ENCODE measurements at places on chromosomes 6 and 20.

DNA sequence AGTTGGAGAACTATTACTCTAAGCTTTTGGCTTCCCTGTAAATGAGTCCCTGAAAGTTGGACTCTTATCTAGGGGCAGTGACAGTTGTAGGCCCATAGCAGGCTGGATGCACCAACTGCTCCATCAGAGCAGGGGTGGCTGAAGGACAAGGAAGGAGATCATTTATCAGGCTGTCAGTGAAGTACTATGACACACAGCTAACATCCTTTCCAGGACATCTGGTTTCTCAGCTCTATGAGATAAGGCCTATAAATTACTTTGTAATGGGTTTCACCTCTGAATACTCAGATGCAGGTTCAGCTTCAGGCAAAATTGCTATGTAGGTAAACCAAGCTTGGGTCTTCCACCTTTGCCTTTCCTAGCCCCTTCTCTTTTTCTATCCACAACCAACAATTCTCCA is 468.5 kb downstream of the KIF16B start:
- DNase-seq, result no peak

GRCh38 chr6:107021446-107022185 is 6.4 kb upstream of the MTRES1 start:
- no peak for DNase-seq

- no peak for DNase-seq
Observed at GRCh38 chr6:107868867-107869611, 44.9 kb upstream of the SCML4 start.

DNA sequence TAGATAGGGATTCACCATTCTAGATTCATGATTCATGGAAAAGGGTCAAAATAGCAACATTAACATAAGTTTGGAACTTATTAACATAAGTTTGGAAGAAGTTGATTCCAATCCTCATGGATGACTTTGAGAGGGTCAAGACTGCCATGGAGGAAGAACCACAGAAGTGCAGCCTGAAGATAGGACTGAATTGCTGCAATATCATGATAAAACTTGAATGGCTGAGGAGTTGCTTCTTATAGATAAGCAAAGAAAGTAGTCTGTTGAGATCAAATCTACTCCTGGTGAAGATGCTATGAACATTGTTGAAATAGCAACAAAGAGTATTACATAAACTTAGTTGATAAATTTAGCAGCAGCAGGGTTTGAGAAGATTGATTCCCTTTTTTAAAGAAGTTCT is 62.2 kb downstream of the GMDS start:
- no peak for DNase-seq

- DNase-seq, result no peak
Observed at GRCh38 chr6:26198722-26199056, 111.5 kb downstream of the HFE start.

DNA sequence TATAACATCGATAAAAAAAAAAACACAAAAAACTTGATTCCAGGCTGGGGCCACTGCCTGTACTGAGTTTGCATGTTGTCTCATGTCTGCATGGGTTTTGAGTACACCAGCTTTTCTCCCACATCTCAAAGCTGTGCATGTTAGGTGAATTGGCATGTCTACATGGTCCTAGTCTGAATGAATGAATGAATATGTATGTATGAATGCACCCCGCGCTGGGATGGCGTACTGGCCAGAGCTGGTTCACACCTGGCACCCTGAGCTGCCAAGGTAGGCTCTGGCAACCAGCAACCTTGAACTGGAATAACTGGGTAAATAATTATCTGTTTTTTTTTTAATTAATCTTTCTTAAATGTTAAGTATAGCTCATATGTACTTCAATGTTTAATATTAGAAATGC is 131.0 kb downstream of the MAN1A1 start:
- DNase-seq, result no peak

DNA sequence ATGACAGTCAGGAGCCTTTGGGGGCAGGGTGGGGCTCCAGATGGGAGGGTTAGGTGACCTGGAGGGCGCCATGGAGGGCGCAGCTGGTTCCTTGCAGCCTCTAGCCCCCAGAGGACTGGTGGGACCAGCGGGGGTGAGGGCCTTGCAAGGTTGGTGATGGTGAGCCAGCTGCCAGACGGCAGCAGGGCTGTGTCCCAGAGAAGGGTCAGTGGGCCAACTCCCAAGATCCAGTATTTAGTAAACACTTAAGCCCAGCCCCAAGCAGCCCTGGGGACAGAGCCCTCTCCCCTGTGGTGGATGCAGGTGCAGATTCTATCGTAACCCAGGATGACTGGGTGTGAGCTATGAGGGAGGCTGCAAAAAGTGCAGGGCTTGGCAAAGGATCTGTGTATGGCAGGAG is 201.5 kb upstream of the RNF24 start:
- DNase-seq, result no peak

DNA sequence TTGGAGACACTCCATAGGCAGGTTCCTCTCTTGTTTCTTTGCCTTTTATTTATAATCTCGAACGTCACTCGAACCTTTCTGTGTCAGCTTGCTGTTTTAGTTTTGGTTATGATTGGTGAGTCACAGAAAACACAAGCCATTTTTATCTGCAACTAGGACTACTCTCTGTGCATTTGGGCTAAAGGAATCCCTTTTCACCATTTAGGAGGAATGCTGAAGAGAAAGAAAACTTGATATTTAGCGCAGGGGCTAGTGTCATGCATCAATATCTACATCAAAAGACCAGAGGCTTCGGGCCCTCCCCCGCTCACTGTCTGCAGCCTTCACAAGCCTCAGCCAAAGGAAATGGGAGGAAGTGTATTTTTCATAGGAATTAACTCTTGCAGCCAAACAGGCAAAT is 507.8 kb upstream of the CITED2 start:
- DNase-seq, result no peak

GRCh38 chr6:83176246-83176645 is 16.8 kb downstream of the PGM3 start:
- DNase-seq, result no peak

GRCh38 chr6:110446405-110446804 is 30.0 kb downstream of the SLC22A16 start:
- DNase-seq, result no peak

- DNase-seq, result no peak
Observed at GRCh38 chr20:51089272-51089781, 66.4 kb upstream of the KCNG1 start.

- DNase-seq, result no peak
Observed at GRCh38 chr6:117494694-117495318, 12.3 kb downstream of the DCBLD1 start.

DNA sequence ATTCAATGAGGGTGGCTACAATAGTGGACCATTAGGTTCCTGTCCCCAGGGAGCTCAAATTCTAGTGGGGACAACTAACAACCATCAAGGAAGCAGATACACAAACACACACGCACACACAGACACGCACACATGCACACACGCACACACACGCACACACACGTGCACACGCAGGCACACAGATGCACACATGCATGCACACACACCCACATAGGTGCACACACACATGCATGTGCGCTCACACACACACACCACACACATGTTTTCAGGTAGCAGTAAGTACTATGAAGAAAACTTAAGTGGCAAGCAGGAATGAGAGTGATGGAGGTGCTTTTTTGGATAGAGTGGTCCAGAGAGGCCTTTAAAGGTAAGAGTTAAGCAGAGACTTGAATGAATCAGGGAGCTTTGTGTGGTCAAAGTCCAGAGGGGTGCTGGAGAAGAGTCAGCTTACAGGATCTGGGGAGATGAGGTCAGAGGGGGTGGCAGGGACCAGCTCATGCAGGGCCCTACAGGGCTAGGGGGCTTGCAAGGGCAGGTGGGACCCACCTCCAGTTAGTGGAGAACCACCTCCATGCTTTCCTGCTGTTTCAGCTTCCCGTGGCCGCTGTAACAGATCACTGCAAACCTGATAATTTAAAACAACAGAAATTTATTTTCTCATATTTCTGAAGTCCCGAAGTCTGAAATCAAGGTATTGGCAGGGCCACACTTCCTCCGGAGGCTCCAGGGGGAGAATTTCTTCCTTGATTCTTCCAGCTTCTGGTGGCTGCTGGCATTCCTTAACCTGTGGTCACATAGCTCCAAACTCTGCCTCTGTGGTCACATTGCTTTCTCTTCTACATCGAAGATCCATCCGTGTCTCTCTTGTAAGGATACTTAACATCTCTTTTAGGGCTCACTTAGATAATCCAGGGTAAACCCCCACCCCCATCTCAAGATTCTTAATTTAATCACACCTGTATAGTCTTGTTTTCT is 6.9 kb upstream of the NSFL1C start:
- DNase-seq, result no peak

DNA sequence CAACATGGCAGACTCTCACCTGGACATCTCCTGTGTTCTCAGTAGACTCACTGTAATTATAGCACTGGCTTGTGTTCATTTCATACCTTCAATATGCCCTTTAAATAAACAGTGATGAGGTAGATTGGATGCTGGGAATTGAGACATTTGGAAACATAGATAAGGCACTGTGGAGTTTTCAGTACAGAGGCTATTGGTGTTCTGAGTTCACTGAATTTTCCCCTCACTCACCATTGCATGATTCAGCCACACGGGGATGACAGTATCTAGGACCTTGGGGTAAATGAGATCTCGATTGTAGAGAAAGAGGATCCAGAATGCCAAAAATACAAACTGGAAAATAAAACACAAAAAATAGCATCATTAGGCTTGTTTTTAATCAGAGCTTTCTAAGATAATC is 12.6 kb downstream of the ADTRP start:
- DNase-seq, result no peak

- no peak for DNase-seq
Observed at GRCh38 chr20:328975-329695, 3.8 kb downstream of the SOX12 start.

DNA sequence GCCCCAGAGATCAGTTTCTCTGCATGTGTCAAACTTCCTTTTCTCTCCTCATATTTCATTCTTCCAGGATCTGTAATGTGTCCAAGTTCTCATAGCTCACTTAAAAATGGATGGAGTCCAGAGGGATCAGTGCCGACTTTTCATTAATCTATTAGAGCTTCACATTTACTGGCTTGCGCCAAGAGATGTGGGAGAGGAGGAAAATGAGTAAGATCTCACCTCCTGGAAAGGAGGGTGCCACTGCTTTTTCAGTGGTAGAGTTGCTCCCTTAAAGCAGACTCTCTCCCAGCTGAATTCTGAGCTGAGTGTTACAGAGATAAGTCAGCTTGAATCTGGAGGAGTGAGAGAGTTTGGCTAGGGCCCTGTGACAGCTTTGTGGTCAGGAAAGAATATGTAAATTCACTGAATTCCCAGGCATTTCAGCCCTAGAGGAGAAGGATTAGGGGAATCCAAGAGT is 175.9 kb downstream of the SOX4 start:
- no peak for DNase-seq

- DNase-seq, result no peak
Observed at GRCh38 chr6:134007077-134007476, 45.3 kb downstream of the SLC2A12 start.

DNA sequence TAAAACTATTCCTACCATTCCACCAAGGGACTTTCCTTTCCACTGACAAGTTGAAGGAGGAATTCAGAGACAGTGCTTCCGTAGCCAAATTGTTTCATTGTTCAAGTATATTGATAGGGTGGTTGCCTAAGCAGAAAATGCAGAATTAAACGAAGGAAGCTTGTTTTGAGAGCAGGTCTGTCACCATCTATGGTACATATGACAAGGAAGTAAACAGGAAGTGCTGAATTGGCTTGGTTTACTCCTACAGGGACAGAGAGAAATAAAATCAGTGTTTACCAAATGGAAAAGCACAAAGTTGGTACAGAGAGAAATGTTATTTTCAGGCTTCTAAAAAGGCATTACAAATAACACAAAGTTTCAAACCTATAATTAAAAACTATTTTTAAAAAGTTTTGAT is 421.8 kb downstream of the CDC5L start:
- no peak for DNase-seq

DNA sequence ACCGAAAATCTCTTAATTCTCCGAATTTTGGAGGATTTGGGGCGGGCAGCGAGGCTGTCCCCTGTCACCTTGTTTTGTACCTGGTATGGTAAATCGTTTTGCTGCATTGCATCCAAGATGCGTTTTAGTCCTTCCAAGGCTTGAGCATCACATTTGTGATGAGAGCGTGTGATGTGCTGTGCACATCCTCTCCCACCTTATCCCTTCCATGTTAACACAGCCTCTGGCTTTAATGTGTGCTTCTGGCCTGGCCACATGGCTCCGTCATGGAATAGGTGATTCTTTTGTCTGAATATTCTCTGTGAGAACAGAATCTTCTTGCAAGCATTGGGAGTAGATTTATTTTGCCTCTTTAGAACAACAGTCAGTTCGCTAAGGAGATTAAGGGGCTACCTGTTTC is 763 bp downstream of the TMEM14A start:
- DNase-seq, result no peak

DNA sequence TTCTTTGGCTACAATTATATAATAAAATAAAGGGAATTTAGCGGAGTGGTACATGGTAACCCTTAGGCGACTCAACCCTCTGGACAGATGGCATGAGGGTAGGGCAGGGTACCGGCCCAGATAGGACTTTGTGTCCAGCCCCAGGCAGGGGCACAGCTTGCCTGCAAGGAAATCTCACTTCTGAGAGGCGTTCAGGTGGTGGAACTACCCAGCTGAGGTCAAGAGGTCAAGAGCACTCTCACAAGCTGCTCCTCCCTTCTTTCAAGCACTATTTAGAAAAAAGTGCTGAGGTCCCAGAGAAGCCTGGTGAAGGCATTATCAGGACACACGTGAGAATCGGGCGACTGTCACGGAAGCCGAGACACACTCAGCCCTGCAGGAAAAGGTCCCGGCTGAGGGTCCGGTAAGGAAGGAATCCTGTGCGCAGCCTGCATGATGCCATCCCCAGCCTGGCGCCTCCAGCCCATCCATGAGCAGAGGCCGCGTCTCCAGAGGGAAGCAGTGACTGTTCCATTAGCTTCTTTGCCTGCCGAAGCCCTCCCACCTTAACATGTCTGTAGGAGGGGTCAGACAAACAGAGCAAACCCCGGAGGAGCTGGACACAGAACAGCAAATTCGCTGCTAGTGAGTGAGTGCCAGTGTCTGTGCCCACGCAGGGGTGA is 54.8 kb downstream of the WDR27 start:
- DNase-seq, result no peak

DNA sequence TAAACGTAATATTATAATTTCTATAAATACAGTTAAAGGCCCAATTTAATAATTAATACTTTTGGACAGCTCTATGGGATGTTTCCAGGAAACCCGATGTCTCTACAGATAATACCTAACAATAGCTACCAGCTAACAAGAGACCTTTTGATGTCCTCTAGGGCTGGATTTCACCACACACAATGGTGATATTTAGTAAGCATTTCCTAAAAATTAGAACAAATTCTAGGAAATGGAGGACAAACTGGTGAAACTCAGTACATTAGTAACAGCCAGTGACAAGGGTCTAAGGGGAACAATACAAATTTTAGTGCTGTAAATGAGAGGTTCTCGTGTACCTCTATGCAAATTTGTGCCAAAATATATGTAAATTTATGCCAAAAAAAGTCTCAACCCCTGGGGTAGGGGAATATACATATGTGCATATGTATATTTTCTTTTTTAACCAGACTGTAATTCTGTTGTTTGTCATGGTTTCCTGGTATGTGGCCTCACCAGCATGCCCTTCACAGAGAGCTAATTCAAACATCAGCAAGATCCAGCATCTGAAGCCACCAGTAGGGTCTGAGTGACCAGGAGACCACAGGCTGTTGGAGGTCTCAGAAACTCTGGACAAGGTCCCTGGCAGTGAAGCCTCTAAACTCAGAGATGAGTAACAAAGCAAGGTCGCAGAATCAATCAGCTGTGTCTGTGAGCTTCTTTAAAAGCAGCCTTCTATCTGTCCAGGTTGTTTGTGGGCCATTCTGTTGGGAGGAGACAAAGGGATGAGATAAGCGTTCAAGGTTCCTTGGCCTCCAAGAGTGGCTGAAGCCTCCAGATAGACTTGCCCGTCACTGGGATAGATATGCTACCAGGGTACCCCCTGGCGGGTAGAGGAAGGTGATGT is 235.1 kb upstream of the RREB1 start:
- no peak for DNase-seq

GRCh38 chr6:134451529-134451928 is 133.6 kb upstream of the SGK1 start:
- no peak for DNase-seq

Measured in CD4-positive, alpha-beta T cell treated with Interleukin-15 for 4 hours (primary cell).